ENCODE measurements at places on chromosomes 12 and 14.
A peak's percentile ranks its signal among the peaks of the same experiment; 100 is the strongest.

GRCh38 chr14:52589646-52590045 is 37.0 kb downstream of the GPR137C start:
- DNase-seq = no peak

DNA sequence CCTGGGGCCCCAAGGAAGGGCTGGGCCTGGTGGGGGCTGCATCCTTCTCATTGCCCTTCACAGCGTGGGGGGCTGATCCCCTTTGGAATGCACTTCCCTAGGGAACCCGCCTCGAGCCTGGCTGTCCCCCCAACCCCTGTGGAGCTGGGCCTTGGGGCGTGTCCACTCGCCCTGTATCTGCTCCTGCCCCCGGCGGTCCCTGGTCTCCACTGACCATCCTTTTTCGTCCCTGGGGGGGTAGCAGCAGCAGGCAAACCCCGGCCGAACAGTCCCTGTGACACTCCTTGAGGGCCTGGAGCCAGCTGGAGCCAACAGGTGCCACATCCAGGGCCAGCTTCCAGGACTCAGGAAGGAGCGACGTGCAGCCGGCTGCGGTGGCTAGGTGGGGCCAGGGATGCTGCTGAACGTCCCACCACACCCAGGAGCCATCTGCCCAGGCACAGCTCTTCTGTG is 9.4 kb upstream of the GPR132 start:
- peak; percentile 55 for DNase-seq

DNA sequence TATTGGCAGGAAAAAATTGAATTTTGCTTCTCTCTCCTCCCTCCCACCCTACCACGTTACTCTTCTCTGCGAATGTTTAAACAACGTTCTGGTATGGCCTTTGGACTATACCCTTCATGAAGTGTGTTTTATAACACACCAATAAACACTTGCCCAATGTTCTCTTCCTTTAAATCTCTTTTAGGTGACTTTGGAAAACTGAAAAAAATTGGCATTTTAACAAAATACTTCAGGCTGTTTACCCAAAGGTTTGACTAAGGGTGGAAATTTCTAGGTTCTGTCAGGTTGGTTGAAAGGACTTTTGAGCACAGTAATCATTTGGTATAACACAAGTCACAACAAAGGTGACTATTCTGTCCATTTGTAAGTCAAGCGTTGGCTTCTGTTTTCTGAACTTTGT is 446.8 kb downstream of the AEBP2 start:
- DNase-seq = no peak

- no peak for DNase-seq
Observed at GRCh38 chr12:46489951-46490388, 117.4 kb upstream of the SLC38A2 start.

- no peak for DNase-seq
Observed at GRCh38 chr12:60174476-60174875, 578.6 kb downstream of the SLC16A7 start.

- DNase-seq = no peak
Observed at GRCh38 chr12:66319266-66319954, 17.1 kb downstream of the HELB start.

All from lower leg skin (tissue), 4 donors.